Suppressor macrophage treated with lipopolysaccharide for 4 hours (primary cell): ENCODE measurements at places on chromosomes 3 and 15.

DNA sequence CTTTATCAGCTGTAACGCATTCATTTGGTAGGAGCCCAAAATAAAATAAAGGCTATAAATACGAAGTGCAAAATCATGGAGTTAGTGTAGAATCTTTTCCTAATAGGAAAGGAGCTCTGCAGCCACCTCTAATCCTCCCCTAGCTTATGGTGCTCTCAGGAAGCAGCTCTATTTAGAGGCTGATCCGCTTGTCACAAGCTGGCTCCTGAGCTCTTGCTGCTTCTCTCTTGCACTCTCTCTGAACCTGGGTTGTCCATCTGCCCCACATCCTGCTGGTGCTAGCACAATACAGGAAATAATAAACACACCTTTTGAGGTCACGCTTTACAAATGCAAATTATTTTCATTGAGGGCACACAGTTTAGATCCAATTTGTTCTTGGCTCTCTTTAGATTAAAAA is 37.3 kb upstream of the BFSP2 start:
- DNase-seq = no peak

DNA sequence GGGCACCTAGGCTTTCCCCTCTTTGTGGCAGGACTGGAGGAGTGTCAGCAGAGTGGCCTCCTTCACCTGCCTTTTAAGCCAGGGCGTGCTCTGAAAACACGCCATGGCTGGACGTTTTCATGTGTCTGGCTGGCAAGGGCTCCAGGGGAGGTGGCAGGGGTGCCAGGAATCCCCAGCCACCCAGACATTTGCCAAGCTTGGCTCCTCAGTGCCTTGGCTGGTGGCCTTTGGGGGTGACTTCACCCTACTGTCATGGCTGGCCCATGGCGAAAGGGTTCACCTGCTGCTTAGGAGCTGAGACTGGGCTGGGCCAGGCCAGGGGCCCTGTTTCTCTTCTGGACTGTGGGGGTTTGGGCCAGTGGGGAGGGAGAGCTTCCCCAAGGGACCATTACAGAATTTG is 17.6 kb downstream of the KLF13 start:
- no peak for DNase-seq

GRCh38 chr3:36679384-36680200 is 84.8 kb downstream of the DCLK3 start:
- DNase-seq = peak; percentile 30

DNA sequence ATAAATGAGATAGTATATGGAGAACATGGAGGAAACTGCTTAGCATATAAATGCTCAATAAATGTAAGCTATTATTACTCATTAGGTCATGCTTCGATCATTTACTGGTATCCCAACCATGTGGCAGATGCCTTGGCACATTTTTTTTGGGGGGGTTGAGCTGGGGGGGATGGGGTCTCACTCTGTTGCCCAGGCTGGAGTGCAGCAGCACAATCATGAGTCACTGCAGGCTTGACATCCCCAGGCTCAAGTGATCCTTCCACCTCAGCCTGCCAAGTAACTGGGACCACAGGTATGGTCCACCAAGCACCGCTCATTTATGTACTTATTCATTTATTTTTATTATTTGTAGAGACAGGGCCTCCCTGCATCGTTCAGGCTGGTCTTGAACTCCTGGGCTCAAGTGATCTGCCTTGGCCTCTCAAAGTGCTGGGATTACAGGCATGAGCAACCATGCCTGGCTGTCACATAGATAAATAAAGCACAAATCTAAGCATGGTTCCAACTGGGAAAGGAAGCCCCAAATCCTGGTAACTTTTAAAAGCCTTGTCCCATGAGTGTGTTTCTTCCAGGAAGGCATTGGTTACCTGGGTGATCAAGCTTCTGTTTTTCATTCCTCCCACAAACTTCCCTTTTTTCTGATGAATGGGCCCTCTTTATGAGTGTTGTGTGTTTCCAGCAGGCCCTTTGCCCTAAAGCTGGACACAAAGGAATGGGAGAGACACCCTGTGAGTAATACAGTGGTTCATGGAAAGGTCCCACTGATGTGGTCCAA is 147.4 kb upstream of the UMPS start:
- peak; percentile 51 for DNase-seq

DNA sequence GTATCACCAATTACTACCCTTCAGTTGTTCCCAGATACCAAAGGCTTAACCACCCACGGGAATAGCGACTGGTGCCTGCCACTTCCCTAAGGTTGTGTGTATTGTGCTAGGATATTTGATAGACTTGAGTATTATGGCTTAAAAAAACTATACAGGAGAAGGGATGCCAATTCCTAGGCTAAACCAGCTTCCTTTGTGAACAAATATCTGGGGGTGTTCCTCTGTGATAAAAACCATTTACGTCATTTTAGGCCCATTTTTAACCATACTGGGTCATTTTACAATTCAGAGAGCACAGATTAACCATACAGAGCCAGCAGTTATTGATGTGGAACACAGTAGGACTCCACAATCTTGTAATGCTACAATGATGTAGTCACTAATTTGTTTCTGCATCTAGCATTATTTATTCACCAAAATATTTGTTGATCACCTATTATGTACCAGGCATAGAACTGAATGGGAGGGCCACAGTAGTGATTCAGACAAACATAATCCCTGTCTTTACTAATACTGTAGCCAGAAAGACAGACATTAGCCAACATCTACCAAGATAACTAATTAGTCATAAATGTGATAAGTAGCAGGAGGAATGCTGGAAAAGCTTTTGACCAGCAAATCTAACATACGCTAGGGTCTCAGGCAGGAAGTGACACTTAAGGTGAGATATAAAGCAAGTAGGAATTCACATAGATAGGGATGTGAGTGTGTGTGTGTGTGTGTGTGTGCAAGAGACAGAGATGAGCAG is 184.8 kb downstream of the MECOM start:
- no peak for DNase-seq

DNA sequence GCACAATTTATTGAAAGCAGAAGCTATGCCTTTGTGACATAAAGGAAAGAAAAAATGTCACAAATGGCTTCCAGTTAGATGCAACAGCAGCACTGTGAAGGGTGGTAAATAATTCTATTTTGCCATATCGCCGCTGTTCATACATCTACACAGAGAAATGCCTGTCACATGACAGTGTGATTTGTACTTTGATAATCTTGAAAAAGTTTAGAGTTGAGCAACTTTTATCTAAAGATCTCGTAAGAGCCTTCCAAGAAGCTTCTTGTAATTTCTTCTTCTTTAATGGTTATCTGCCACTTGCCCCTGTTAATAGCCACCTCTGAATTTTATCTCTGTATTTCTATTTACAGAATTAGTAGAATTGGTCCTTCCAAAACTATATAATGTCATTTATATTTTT is 192.3 kb downstream of the ATP8B4 start:
- no peak for DNase-seq

DNA sequence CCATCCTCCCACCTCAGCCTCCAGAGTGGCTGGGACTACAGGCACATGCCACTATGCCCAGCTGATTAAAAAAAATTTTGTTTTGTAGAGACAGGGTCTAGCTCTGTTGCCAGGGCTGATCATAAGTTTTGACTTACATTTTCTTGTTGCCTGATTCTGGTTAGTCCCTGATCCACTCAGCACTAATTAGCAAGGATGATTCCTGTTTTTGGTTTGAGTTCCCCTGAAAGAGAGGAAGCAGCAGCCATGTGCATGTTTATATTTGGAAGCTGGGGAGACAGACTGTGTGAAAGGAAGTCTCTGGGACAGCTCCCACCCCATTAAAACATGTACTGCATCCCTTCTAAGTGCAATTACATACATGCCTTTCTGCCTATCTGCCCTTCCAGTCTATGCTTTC is 3.6 kb upstream of the NCK1 start:
- peak; percentile 82 for DNase-seq

- DNase-seq = no peak
Observed at GRCh38 chr3:182730675-182731042, 62.6 kb upstream of the ATP11B start.

- no peak for DNase-seq
Observed at GRCh38 chr3:40068636-40069035, 240.9 kb upstream of the EIF1B start.

DNA sequence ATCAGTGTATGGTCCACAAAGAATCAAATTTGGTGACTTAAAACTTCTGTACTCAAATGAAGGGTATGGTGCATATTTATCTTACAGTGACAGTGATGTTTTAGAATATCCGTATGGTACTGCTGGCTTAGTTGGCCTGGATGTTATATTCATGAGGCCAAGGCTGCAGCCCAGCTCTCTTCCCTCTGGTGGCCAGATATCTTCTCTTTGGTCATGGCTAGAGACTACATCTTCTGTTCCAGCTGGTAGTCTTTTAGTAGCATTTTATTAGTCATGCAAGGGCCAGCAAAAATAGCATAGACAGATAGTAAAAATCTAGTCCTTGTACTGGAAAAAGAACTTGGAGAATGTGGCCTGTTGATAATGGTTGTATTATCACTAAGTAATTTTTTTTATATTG is 124.0 kb upstream of the ROPN1 start:
- DNase-seq = no peak

DNA sequence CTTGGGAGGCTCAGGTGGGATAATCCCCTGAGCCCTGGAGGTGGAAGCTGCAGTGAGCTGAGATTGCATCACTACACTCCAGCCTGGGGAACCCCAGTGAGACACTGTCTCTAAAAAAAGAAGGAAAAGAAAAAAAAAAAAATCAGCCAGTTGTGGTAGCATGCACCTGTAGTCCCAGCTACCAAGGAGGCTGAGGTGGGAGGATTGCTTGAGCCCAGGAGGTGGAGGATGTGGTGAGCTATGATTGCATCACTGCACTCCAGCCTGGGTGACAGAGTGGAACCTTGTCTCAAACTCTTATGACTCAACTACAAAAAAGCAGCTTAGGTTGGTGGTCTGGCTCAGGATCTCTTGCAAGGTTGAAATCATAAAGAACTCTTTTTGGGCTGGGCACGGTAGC is 19.3 kb upstream of the GPX1 start:
- DNase-seq = peak; percentile 30

- DNase-seq = no peak
Observed at GRCh38 chr3:63508305-63508704, 144.2 kb upstream of the SNTN start.

- DNase-seq = no peak
Observed at GRCh38 chr3:176785171-176785570, 412.1 kb downstream of the TBL1XR1 start.

GRCh38 chr15:36390491-36390890 is 188.9 kb upstream of the CDIN1 start:
- no peak for DNase-seq

DNA sequence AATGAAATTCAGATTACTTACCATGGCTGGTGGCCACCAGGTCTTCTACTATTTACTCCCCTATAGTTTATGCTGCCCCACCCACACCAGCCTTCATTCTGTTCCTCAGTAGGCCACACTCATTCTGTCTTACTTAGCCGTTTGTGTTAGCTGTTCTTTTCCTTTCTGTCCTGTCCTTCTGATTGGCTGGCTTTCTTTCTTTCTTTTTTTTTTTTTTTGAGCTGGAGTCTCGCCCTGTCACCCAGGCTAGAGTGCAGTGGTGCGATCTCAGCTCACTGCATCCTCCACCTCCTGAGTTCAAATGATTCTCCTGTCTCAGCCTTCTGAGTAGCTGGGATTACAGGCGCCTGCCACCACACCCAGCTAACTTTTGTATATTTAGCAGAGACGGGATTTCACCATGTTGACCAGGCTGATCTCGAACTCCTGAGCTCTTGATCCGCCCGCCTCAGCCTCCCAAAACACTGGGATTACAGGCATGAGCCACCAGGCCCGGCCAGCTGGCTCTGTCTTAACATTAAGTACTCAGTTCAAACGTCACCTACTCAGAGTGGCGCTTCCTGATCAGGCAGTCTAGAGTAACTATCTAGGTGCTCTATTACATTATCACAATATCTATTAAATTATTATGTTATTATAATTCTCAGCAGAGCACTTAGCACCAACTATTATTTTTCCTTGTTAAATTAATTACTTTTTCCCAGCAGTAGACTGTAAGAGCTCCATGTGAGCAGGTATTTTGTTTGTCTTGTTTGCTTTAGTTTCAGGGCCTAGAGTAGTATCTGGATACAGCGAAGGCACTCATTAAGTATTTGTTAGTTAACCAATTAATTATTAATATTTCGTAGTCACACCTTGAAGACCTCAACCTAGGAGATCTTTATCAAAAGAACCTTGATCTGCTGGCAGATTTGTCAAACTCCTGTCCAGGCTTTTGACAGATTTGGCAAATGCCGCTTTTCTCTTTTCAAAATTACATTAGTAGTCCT is 6.4 kb downstream of the CMSS1 start:
- DNase-seq = no peak

DNA sequence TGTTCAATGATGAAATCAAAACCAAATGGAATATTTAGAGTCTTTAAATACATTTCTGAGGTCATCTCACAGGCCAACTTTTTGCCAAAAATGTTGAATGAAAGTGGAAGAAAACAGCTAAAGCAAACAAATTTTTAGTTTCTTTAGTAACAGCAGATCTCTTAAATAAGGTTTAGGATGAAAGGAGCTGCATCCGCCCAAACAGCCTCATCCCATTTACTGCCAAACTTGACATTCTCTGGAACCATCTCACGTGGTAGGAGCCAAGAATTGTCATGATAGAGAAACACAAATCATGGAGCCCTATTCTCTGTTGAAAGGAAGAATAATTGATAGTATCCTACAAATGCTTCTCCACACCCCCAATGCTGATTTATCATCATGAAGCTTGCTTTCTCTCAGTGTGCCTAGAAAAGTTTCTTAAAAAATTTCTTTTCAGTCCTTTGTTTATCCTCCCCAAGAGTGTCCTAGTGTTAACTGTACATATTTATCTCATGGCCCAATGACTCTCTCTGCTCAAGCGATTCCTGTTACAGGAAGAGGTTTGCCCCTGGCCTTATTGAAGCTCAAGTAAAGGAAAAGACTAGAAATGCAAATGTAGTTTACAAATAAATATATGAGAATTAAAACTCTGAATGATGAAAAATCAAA is 23.4 kb downstream of the SLC9A9 start:
- DNase-seq = no peak

DNA sequence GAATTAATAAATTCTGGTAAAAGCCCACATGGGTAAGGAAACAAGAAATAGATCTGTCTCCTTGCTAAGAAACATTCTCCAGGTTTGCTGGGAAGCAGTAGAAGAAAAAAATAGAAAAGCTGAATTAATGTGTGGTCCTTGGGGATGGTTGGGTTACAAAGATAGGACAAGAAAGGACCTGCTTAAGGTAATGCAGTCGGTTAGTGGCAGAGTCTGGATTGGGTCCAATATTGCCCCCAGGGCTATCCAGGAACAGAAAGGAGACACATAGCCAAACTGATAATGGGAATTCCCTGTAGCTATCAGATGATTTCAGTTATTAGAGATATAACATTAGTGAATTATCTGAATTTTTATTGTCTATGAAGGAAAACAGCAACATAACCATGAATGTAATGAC is 584.3 kb downstream of the ROBO1 start:
- no peak for DNase-seq

- DNase-seq = no peak
Observed at GRCh38 chr3:136093771-136094170, 102.4 kb downstream of the MSL2 start.

- peak; percentile 71 for DNase-seq
Observed at GRCh38 chr15:51736069-51736468, 1.4 kb downstream of the LYSMD2 start.
